ENCODE measurements at places on chromosomes 1 and 21.

DNA sequence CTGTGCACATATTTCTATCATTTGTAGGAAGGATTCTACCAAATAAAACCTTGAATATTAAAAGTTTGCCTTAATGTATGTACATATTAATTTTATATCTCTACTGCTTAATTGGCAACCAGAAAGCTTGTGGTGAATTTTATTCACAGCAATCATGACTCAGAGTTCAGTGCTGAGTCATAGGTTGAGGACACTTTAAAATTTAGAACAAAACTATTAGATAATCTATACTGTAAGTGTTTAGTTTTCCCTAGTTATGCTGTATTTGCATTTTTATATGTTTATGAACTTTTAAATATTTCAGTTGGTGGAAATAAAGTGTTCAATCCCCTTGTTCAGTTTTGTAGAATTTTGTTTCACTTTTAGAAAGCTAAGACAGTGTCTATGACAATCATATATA, 841.5 kb downstream of the KCNT2 start:
- no peak for DNase-seq

- DNase-seq = no peak
Observed at GRCh38 chr1:12031039-12031980, 12.0 kb downstream of the MIIP start.

DNA sequence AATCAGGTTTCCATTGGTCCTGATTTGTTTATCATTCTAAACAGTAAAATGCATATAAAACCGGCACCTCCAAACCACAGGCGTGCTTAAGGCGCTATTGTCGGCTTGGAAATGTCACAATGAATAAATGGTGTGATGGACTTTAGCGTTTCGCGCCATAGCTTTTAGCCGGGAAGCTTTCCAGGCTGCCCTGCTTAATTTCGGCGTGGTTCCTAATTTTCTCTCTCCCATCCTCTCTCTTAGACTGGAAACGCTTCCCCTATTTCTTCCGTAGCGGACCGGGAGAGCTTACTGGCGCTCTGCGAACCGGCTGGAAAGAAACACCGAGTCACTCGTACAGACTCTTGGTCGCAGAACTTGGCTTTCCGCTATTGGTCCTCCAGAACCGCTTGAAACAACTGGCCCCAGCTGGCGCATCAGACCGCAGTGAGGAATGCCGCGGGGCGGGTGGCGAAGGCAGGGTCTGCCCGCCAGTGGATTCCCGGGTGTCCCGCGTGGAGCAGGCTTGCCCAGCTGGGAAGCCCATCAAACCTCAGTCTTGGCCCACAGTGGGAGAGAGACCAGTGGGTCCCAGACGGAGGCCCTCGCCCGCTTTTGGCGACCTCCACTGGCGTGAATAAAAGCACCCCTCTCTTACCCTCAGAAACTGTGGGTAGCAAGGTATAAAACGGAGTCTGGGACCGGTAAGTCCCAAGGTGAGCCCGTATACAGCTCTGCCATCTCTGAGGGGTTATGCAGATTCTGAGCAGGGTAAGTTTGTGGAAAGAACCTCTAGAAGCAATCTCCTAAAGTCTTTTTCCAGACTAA, 4.0 kb upstream of the LHX8 start:
- DNase-seq = no peak

GRCh38 chr1:173529106-173529505, 52.0 kb downstream of the PRDX6 start:
- no peak for DNase-seq

GRCh38 chr1:59276439-59276851, 20.4 kb upstream of the FGGY start:
- DNase-seq = no peak

- peak; percentile 40 for DNase-seq
Observed at GRCh38 chr1:162561616-162562469, at the start of gene UAP1. TSS of gene UAP1 (plus strand) at chr1:162561722. CDS start at chr1:162566069, 4,347 bp downstream.

DNA sequence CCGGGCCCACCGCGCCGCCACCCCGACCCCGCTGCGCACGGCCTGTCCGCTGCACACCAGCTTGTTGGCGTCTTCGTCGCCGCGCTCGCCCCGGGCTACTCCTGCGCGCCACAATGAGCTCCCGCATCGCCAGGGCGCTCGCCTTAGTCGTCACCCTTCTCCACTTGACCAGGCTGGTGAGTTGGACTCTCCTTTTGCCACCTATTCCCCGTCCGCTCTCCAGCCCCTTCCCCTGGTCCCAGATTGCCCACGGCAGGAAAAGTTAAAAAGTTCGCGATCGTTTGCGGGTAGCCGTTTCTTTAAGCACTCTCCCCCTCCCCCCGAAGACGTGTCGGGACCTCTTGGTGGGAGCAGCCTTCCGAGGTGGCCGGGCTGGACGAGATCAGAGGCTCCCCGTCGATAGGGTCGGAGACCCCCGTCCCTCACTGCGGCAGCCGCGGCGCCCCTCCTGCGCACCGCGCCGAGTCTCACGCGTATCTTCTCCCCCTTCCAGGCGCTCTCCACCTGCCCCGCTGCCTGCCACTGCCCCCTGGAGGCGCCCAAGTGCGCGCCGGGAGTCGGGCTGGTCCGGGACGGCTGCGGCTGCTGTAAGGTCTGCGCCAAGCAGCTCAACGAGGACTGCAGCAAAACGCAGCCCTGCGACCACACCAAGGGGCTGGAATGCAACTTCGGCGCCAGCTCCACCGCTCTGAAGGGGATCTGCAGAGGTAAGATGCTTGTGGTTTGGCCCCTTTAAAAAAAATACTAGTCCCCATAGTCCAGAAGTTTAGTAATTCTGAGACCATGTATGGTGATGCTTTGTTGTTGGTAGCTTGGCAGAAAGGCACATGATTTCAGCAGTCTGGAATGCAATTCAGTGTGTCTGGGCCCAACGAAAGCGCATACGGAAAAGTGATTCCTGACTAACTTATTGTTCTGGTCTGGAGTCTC, 576 bp downstream of the CCN1 start:
- DNase-seq = peak; percentile 54

DNA sequence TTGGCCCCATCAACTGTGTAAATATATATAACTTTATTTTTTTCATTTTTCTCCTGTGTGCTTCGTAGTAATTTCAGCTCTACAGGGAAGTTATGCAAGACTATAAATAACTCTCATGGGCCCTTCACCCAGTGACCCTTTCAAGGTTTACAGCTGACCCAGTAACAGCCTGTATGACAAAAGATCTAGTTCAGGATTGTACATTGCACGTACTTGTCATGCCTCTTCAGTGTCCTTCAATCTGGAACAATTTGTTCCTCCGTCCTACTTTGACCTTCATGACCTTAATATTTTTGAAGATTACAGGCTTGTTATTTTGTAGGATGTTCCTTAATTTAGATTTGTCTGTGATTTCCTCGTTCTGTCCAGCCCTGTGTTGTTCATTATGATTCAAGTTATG, 40.5 kb downstream of the BRINP2 start:
- no peak for DNase-seq

DNA sequence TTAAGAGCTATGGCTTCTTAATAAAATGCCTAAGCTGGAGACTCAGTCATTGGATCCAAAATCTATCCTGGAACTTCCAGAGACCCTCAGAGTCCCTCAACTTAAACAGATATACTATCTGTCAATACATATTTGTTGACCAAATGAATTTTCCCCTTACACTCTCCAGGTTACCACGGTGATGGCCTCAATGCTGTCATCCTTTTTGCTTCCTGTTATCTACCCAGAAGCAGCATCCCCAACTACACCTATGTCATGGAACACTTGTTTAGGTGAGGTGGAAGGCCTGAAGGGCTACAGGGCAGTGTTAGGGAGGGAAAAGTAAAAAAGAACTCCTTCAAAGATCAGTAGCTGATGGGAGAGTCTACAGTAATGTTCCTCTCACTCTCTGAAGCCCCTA, 4.4 kb upstream of the C1orf56 start:
- no peak for DNase-seq

DNA sequence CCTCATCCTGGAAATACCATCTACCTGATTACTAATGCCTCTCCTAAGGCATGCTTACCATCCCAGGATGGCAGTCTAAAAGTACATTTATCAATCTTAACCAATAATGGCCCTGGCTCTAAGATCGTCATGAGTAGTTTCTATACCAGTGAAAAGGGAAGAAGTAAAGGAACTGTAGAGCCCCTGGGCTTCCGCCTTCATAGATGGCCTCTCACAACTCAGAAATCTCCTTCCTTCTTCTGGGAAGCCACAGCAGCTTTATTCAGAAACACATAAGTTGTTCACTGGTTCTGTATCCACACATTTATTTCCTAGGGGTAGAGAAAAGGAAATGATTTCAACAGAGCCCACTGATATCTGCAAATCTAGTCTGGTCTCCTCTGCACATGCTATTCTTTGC, 41.0 kb upstream of the CD5L start:
- no peak for DNase-seq

GRCh38 chr1:183577897-183578465, 12.3 kb downstream of the NCF2 start:
- DNase-seq = no peak

GRCh38 chr1:94772845-94773244, 47.3 kb upstream of the SLC44A3 start:
- DNase-seq = no peak

GRCh38 chr1:175735144-175735543, 8.3 kb downstream of the TNR start:
- DNase-seq = peak; percentile 85

GRCh38 chr1:228039986-228040385, 33.2 kb downstream of the WNT3A start:
- DNase-seq = no peak

DNA sequence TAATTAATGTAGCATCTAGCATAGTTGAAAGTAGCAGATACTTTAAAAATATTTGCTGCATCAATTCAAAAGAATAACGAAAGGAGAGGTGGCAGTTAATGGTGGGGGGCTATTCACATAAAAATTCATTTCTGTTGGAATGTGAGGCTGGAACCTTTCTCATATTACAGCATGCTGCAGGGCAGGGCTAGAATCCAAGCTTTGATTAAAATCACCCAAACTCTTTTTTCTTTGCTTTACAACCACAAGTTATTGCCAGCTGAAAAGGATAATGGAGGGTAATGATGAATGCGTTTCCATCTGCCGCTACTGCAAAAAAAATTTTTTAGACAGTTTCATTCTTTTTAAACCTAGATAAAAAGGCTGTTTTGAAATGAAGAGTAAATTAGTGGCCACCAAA, 9.8 kb downstream of the DISP1 start:
- DNase-seq = no peak

DNA sequence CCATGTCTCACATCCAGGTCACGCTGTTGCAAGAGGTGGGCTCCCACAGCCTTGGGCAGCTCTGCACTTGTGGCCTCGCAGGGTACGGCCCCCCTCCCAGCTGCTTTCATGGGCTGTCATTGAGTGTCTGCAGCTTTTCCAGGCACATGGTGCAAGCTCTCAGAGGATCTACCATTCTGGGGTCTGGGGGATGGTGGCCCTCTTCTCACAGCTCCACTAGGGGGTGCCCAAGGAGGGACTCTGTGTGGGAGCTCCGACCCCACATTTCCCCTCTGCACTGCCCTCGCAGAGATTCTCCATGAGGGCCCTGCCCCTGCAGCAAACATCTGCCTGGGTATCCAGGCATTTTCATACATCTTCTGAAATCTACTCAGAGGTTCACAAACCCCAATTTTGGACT, 219.4 kb downstream of the LRRC7 start:
- no peak for DNase-seq

DNA sequence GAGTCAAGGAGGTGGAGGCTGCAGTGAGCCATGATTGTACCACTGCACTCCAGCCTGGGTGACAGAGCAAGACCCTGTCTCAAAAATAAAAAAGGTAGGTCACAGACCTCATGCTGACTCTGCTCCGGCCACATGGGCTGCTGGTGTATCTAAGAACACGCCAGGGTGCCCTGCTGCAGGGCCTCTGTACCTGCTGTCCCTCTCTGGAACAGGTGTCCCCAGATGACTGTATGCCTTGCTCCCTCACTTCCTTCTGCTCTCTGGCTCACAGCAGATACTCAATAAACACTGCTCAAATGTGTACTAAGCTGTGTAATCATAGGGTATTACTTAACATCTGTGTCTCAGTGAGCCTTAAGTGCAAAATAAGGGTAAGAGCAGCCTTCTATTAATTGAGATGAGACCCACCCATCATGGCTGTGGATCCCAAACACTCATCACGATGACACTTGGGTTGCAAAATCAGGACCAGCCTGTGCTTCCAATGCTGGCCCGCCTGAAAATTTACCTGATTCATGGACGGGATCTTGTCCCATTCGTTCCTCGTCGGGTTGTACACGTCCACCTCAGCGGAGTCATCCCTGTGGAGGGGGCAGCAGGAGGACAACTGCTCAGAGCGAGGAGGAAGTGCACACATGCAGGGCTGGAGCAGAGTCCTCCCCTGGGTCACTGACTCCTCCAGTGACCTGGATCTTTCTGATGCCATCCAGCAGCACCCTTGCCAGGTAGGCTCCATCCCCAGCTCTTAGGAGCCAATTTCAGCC, 7.5 kb downstream of the KLHL21 start:
- no peak for DNase-seq

- peak; percentile 40 for DNase-seq
Observed at GRCh38 chr1:16612332-16613172, 812 bp downstream of the NBPF1 start.

DNA sequence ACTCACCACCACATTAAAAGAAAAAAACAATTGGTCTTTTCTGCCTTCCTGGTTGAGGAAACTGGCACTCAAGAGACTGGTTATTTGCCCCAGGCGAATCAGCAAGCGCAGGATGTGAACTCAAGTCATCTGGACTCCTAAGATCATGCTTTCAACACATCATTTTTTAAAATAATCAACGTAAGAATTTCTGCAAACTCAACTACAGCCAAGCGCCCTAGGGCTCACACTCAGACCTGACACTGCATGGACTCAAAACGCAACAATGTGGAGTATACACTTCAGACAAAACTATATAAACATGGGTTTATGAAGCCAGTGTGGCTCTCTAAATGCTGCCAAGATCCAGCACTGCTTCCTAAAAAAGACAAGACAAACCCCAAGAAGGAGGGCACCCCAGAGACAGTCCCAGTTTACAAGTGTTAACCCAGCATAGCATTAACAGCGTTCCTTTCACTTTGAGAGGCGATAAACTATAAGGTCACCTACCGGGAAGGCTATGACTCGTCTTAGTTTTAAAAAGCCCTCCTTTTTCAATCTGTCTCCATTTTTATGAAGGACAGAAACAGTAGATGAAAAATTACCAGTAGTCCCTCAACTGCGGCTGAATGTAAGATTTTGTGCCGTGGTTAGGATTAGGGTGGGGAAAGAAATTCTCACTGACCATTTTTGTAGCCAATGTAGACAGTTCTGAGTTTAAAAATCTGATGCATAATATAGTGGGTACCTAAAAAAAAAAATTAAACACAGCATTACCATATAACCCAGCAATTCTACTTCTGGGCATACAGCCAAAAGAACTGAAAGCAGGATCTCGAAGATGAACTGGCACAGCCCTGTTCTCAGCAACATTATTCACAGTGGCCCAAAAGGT, 54.8 kb downstream of the SIPA1L2 start:
- no peak for DNase-seq

- DNase-seq = no peak
Observed at GRCh38 chr1:206744683-206745082, 25.9 kb upstream of the IL19 start.
